ENCODE measurements at places on chromosomes 11 and 22.

DNA sequence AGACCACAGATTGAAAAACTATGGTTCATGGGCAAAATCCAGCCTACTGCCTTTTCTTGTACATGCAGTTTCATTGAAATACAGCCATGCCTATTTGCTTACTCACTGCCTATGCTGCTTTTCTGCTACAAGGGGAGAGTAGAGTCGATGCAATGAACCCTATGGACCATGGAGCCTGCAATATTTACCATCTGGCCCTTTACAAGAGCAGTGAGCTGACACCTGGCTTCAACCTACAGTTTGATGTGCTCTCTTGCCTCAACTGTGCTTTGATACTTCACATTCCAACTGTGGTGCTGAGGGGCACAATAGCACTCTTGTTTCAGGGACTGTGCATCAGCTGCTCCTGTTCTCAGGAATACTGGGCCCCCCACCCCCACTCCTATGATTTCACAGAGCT lies 239.5 kb upstream of the SORL1-AS1 start:
- DNase-seq, result no peak

DNA sequence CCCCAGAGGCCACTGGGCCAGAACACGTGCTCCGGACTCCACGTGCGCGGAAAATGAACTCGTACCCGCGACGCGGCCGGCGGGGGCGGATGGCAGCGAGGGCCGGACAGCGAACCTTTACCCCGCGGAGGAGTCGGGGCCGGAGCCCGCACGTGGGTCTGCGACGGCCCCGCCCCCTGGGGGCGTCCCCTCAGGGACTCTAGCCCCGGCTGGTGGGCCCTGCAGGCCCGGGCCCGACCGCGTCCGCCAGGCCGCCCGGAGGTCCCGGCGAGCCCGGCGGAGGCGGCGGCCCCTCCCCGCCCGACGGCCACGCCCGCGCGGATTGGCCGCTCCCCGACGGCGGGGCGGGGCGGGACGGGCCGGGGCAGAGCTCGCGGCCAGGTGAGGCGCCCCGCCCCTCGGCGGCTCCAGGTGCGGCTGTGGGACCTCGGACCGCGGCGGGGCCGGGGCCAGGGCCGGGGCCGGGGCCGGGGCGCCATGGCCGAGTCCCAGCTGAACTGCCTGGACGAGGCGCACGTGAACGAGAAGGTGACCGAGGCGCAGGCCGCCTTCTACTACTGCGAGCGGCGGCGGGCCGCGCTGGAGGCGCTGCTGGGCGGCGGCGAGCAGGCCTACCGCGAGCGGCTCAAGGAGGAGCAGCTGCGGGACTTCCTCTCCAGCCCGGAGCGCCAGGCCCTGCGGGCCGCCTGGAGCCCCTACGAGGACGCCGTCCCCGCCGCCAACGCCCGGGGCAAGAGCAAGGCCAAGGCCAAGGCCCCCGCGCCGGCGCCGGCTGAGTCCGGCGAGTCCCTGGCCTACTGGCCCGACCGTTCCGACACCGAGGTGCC lies at the start of gene FAM83F:
FAM83F (plus strand) TSS at position 389 of the 827 bp plus-strand sequence; CDS start at position 478, 89 bp downstream.
- peak; percentile 58 for DNase-seq

- DNase-seq, result peak; percentile 49
These were observed 14.1 kb downstream of the AASDHPPT start for GRCh38 chr11:106091480-106092123.

DNA sequence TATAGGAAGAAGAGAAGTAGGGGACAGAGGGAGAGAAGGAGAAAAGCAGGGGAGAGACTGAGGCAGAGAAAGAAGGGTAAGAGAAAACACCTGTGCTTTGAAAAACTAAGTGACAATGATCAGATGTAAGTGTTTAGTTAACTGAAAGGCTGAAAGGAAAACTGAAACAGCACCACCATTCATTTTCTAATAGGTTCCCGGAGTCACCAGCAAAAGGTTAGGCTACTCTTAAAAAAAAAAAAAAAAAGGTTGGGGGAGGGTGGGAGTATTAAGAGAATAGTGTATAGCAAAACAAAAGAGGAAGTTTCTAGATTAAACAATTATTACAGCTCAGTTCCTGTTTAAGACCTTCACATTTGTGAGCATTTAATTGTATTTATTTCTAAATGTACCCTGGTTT lies 113.8 kb downstream of the CADM1 start:
- DNase-seq, result no peak

- peak; percentile 29 for DNase-seq
These were observed 68.6 kb upstream of the SORL1-AS1 start for GRCh38 chr11:121521145-121522042.

GRCh38 chr11:114033572-114033971 lies 25.9 kb upstream of the ZBTB16 start:
- DNase-seq, result no peak

- peak; percentile 73 for DNase-seq
These were observed 12.2 kb downstream of the OR8D1 start for GRCh38 chr11:124301548-124301947.

DNA sequence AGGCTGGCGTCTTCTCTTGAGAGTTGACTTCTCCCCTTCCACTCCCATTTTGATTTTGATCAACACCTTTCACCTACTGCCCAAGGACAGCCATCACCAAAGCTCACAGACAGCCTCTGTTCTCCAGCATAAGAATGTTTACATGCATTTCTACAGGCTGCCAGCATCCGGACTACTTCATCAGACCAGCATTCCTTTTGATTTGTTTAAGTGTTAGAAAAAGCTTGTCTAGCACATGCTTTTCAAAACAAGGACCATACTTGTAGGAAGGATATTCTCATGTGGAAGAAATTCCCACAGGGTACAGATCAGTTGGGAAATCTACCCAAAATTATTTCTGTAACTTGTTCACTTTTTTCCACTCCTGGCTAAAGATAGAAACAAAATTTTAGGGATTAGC lies 6.2 kb upstream of the KCNA4 start:
- DNase-seq, result no peak

All from MCF 10A (cell line).